Bone marrow (tissue), 2 donors: ENCODE measurements at places on chromosomes 16 and 17.

DNA sequence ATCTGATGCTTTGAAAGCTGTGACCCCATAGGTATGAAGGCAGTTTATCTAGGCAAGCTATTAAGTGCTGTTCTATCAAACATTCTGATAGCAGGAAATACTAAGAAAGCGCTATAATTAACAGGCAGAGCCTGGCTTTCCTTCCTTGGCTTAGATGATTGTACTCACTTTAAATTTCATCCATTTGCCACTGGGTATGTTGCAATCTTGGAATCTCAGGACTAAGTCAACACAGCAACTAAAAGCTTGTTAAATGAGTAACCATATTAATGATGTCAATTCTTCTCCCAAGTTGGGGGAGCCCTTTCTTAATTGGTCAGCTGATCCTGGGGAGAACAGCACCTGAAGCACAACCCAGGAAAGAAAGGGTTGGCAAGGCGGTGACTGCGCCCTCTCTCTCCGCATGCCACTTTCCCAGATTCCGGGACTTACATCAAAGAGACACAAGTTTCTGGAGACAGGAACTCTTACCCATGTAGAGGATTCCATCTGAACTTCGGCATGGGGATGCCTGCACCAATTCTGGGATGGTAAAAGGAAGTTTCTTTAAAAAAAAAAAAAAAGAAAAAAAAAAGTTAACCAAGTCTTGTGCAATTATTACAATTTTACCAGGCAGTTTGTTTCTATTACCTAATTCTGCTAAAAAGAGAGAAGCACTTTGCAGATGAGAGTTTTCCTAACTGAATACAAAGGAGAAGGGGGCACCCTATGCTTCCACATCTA is 54.4 kb upstream of the ICAM2 start:
- no peak for DNase-seq

DNA sequence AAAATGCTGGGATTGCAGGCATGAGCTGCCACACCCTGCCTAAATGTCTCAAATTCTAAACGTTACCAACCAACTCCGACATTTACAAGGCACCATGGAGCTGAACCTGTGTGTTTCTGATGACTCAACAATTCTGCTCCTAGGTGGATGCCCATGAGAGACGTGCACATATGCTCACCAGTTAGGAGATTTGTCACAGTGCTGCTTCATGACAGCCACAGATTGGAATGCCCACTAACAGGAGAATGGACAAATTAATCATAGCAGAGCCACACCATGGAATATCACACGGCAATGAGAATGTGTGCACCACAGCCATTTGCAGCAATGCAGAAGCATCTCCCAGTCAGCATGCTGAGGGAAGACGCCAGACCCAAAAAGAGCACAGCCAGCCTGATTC is 8.0 kb upstream of the KCNG4 start:
- DNase-seq = no peak

DNA sequence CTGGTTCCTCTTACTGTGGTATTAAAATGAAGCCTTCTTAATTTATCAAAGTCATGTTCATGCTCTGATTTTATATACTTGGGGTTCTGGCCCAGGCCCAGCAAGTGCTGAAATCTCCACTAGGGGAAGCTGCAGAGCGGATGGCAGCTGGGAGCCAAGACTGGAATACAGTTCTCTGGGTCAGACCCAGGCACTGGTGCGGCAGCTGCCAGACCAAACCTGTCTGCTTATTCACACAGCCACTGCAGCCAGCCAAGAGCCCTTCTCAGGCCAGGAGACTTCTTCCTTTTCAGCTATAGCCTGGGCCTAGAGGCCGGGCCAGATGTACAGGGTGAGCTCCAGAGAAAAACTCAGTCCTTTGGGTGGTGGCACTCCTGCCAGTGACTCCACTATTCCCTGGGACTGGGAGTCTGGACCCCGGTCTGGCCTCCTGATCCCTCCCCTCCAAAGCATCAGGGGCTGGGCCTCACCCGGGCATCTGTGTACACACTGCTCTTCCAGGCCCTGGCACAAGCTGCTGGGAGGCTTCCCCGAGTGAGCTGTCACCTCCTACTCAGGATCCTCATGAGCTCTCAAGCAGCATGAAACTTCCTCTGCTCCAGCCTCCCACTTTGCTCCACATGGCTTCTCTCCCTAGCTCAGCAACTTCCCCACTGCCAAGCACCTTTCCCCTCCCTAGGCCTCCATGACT is 24.4 kb downstream of the ATP6V0D1 start:
- no peak for DNase-seq

DNA sequence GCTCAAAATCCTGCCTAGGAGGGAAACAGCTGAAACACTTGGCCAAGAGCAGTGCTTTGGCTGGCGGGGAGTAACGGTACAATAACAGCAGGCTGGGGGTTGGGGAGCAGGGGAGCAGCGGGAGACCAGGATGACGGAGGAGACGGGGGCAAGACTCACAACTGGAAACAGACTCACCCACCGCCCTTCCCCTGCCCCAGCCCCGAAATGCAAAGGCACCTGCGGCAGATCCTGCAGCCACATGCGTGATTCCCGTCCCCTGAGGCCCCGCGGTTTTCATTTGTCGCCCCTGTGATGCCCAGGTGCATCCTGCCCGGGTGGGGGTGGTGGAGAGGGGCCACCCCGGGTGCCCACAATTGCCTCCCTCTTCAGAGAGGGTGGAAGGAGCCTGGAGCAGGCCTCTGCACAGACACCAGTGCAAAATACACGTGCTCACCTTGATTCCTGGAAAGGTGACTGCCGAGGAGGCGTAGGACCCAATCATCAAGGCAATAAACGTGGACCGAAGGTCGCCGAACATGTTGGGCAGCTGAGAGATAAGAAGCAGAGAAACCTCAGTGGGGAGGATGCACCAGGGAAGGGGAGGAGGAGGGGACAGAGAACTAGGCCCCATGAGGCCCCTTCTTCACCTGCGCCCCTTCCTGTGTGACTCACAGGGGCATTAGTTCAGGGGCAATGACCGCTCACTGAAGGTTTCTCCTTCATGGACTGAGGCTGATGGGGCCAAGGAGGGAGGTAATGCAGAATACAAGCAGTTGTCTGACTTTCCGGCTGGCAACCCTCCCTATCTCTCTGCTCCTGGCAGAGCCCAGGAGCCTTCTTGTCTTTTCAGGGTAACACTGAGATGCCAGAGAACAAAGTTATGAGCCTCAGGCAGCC is 30.4 kb upstream of the PITPNA start:
- DNase-seq = no peak

DNA sequence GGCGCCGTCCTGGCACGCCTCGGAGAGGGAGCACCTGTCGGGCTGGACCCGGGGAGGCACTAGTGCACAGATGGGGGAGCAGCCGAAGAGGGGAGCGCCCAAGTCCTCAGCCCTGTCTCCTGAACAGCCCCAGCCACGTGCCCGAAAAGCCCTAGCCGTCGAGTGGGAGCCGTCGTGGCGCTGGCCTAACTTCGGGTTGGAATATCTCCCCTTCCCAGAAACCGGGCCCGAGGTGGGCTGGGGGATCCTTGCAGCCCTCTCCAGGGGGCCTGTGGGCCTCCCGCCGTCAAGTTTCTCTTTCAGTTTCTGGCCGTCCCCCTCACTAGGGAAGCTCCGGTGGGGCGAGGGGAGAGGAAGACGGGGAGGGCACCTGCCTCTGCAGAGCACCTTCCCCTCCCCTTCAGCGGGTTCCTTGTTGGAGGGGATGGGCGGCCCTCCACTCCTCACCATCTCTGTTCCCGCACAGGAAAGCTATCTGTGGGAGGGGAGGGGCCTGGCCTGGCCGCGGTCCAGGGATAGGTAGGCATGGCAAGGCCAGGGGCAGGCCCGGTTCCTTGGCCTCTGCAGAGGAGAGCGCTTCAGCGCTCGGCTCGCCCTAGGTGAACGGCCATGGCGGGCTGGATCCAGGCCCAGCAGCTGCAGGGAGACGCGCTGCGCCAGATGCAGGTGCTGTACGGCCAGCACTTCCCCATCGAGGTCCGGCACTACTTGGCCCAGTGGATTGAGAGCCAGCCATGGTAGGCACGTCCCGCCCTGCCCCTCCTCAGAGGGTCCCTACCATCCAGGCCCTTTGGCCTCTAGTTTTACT is 709 bp downstream of the STAT5A start:
- no peak for DNase-seq

DNA sequence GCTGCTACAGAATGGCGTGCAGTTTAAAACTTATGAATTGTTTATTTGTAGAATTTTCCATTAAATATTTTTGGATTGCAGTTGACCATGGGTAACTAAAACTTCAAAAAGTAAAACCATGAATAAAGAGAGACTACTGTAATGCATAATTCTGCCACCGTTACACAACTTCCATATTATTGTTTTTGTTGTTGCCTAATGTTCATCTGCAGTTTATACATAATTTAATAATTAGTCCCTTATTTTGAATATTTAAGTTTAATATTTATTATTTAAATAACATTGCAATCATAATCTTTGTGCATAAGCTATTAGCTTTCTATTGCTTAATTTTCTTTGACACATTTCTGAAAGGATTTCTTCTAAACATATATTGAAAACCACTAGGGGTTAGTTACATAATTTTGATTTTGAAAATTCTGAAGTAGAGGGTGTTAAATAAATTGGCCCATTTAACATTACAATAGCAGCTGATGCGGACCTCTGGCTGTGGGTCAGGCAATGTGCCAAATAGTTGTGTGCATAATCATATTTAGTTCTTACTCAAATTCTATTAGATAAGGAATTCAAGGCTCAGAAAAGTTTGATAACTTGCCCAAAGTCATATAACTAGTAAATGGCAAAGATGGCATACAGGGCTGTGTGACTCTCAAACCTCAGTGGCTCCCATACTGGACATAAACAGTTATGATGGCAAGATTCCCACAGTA is 31.1 kb downstream of the PPM1E start:
- DNase-seq = no peak

DNA sequence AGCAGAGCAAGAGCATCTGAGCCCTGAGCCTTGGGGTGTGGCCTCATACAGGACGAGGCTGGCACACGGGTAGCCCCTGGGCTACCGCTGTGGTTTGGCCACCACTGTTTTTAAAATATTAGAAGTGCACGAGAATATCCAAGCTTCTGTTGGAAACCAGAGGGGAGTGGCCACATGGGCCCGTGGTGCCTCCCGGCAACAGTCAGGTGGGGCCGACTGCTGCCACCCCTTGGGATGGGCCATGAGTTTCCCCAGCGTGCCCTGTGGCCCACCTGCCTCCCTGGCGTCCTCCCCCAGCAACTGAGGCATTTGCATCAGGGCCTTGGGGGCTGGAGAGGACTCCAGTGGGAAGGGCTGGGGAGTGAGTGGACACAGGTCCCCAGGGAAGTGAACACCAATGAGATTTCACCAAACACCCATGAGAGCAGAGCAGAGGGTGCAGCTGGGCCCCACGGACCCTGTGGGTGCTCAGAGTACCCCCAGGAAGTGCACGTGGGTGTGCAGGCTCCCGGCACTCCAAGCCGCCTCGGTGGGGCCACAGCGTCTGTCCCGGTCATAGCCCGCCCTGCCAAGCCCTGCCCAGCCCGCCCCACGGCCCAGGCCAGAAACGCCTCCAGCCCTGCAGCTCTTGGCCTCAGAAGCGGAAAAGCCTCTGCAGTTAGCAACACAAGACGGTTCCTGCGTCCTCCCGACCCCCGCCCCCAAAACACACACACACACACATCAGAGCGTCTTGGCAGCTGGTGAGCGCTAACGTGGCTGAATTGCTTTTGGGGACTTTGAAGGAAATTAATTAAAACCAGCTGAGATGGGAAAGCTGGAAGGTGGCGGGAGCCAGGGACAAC is 22.7 kb downstream of the ZNF469 start:
- no peak for DNase-seq

DNA sequence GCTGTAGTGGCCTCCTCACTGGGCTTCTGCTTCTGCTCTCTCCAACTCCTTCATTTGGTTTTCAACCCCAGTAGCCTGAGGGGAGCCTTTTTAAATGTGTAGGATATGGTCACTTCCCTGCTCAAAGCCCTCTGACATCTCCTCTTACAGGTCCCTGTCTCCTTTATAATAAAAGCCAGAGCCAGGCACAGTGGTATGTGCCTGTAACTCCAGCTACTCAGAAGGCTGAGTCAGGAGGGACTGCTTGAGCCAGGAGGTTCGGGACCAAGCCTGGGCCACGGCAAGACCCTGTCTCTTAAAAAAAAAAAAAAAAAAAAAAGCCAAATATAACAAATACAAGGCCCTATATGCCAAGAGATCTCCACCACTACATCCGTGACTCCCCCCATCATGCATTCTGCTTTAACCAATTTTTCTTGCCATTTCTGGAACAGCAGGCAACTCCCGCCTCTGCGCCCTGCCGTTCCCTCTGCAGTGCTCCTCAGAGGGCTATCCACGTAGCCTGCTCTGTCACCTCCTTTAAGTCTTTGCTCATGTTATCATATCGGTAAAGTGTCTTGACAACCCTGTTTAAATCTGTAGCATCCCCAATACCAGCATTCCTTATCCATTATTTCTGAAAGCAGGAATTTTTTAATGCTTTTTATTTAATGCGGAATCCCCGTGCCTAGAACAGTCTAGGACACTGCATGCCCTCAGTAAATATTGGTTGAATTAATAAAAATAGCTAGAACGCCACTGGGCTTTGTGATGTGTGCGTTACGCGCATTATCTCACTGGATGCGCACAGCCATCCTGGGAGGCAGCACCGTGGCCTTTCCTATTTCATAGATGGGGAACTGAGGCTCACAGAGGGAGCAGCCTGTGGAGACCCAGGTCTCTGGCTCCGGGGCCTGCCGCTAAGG is 9.5 kb downstream of the ZNF771 start:
- no peak for DNase-seq

DNA sequence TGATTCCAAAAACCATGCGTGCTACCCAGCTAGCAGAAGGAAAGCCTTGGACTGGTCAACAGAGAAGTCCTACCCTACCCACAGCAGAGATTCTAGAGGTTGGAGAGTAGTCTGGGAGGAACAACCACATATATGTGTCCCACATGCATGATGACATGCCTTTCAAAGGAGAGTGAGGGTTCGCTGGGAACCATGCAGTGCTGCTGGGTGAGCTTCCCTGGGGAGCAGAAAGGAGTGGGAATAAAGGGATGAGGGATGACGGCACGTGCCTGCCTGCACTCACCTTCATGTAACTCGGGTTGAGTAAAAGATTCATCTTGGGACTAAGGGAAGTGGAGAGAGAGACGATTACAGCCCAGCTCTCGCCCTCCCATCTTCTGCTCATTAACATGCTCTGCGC is 9.8 kb downstream of the CPSF4L start:
- no peak for DNase-seq

- DNase-seq = no peak
Measured at GRCh38 chr16:26856271-26856670, 210.5 kb upstream of the C16orf82 start.

DNA sequence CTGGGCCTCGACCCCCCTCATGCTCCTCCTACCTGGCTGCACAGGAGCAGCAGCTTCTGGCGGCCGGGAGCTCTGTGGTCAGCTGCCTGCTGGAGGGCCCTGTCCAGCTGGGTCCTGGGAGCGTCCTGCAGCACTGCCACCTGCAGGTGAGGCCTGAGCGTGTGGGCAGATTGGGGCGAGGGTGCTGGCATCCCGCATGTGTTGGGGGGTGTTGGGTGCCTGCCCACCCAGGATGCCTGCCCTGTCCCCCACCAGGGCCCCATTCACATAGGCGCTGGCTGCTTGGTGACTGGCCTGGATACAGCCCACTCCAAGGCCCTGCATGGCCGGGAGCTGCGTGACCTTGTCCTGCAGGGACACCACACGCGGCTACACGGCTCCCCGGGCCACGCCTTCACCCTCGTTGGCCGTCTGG is 16.5 kb downstream of the FCSK start:
- no peak for DNase-seq

- no peak for DNase-seq
Measured at GRCh38 chr17:71530248-71530647, 590.6 kb upstream of the SOX9 start.
